GM04504 (cell line): ENCODE measurements at places on chromosomes 7 and 10.

DNA sequence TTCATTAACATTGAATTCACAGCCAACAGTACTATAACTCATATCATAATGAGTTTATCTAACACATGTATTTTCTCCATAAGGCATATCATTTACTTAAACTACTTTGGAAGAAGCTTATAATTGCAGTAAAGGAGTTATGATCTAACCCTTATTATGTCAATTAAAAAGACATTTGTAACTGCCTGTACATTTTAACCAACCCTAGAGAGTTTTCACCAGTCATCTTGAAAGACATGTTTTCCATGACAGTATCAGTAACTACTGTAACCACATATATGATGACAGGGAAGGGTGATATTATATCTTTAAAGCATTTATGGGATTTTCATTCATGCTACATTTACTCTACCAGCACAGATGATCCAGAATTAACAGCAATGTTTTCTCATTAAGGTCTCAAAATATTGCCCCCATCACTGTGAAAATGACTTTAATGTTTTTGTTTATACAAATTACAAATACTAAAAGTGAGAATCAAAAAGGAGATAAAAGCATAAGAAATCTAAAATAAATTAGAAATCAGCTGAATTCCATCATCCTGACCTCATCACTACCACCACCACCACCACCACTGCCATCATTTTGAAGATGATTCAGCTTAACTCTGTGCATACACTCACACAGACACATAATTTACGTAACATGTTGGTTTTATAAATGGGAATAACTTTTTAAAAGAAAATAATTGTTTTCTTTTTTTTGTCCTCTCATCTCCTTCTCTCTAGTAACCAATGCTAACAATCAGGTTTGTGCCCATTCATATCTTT, 53.6 kb downstream of the MKLN1 start:
- no peak for DNase-seq

GRCh38 chr7:16046041-16046440, 359.6 kb upstream of the MEOX2 start:
- DNase-seq, result no peak

DNA sequence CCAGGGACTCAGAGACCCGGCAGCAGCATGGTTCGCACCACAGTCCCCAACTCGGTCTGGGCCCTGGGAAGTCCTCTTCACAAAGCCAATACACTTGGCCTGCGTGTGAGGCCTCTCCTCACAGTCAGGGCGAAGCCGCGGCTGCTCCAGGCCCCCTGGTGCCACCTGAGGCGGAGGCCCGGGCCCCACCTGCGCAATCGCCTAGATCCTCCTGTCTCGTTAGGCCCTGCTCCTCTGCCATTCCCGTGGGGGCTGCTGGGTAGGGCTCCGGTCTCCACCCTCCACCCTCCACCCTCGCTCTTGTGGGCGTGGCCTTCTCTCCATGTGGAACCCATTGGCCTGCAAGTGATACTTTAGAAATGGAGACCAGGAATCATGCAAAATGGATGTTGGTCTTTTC, 553.3 kb downstream of the INHBA start:
- DNase-seq, result no peak

DNA sequence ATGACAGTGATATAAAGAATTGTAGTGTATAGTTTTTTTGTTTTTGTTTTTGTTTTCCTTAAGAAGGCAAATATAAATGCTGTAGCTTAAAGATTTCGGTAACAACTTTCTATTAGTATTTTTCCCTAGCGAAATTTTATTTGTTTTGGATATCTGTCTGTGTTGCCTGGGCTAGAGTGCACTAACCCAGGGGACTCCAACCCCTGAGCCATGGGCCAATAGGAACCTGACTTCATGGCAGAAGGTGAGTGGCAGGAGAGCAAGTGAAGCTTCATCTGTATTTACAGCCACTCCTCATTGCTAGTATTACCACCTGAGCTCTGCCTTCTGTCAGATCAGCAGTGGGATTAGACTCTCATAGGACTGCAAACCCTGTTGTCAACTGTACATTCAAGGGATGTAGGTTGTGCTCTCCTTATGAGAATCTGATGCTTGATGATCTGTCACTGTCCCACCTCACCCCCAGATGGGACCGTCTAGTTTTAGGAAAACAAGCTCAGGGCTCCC, 65.4 kb upstream of the CCAR1 start:
- DNase-seq, result no peak

DNA sequence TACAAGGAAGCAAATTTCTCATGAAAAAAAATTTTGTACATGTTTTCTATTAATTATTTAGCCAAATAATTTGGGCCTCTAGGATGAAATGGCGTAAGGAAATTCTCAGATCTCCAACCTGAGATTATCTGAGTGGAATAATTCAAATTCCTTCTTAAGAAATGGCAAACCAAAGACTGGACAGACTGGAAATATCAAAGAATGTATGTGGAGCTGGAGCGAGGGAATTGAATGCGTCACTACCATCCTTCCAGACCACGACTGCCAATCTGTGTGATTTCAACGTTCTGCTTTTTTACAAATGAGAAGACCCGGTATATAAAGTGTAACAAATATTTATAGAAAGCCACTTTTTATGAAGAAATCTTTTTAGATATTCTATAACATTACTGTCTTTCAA, 12.4 kb upstream of the BLNK start:
- no peak for DNase-seq

GRCh38 chr7:157633465-157634185, 296.8 kb downstream of the DNAJB6 start:
- no peak for DNase-seq

DNA sequence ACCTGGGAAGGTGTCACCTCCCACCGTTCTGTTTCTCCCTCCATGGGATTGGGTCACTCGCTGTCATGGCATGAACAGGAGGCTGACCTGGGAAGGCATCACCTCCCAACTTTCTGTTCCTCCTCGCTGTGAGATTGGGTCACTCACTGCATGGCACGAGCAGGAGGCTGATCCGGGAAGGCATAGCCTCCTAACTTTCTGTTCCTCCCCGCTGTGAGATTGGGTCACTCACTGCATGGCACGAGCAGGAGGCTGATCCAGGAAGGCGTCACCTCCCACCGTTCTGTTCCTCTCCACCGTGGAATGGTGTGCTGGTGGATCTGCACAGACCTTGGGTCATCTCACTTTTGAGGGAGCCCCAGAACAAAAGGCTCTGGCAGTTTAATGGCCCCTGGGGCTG, 239.2 kb upstream of the PRKCQ start:
- DNase-seq, result no peak

DNA sequence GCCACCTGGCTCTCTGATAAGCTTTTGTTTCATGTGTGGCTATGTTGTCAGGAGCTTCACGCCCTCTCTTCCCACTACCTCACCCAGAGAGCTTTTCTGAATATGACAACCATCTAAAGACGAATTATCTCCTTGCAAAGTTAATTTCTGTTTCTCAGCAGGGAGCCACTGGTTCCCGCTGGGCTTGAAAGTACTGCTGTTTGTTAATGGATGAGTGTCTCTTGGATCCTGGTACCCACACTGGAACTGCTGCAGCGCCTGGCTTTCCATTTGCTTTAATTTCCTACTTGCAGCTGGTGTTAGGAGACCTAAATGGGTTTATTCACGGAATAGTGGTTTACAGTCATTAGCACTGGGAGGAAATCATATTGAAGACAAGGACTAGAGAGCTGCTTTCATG, 267.9 kb upstream of the LRGUK start:
- no peak for DNase-seq

GRCh38 chr7:80520199-80520598, 8.3 kb upstream of the GNAT3 start:
- no peak for DNase-seq

DNA sequence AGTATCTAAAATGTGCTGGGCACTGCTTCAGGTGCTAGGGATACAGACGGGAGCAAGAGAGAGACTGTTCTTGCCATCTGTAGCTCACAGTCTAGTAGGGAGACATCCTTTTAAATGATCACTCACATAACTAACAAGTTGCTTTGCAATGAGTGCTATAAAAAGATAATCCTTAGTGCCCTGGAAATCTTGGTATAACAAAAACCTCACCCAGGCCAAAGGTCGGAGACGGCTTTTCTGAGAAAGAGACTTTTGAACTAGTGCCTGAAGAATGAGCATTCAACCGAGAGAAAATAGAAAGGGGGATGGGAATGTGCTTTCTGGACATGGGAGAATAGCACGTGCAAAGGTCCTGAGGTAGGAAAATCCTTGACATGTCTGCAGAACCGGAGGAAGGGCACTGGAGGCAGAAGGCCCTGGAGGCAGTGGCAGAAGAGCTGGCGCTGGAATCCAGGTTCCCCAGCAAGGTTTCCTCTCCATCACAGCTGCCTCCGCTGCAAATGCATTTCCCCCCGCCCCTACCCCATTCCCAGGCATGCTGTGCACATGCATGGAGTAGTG, 89.4 kb downstream of the COL13A1 start:
- DNase-seq, result no peak

DNA sequence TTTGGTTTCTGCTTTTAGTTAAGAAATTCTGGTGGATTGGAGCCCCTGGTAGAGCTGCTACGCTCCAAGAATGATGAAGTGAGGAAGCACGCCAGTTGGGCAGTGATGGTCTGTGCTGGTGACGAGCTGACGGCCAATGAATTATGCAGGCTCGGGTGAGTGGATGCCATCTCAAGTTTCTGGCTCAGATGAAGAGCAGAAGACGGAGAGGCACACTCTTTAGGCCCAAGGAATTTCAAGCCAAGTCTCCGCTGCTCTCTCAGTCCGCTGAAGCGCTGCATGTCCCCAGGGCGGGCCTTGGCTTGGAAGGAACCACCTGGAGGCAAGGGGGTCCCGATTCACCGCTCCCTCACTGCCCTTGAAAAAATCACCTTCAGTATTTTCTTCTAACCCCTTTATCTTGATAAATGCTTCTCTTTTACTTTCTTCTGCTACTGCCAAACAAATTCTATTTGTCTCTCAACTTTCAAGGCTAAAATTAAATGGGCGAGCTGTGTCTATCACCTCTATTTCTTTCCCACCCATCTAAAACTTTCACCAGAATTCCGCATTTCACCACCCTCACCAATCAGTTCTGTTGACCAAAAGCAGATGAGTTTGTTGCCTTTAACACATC, 74.2 kb downstream of the ARMC3 start:
- DNase-seq, result no peak

DNA sequence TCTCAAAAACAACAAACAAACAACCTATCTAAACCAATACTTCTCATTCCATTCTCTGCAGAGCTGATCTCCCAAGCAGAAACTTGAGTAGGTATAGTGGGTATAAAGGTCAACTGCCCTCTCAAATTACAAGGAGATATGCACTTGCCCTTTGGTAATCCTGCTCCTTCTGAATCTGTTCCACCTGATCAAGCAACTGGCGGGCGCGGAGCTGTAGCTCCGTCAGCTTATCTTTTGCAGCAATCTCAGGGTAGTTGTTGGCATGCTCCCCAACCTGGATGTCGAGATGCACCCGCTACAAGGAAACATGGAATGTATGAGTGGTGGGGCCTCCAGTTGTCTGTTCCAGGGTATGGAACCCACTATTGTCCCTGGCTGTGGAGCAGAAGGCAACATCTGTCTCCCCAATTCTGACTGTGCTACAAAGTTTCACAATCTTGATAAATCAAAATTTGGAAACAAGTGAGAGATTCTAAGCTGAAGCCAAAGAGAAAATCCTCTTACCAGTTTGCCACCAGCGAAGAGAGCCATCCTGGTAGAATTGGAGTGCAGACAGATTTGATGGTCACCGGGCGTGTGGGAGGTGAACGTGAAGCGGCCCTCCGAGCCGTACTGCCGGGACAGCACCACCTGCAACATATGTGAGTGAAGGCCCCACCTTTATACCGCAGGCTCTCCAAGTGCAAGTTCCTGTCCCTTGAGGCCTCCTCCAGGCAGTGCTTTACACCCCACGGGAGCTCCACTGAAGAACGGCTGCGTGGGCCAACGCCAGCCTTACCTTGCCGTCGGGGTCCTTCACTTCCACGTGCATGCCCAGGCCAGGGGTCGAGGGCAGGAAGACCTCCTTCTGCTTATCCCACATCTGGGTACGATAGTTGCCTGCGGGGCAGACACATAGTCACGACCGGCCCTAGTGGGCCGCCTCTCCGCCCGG, 819 bp downstream of the TMED4 start:
- DNase-seq, result no peak

DNA sequence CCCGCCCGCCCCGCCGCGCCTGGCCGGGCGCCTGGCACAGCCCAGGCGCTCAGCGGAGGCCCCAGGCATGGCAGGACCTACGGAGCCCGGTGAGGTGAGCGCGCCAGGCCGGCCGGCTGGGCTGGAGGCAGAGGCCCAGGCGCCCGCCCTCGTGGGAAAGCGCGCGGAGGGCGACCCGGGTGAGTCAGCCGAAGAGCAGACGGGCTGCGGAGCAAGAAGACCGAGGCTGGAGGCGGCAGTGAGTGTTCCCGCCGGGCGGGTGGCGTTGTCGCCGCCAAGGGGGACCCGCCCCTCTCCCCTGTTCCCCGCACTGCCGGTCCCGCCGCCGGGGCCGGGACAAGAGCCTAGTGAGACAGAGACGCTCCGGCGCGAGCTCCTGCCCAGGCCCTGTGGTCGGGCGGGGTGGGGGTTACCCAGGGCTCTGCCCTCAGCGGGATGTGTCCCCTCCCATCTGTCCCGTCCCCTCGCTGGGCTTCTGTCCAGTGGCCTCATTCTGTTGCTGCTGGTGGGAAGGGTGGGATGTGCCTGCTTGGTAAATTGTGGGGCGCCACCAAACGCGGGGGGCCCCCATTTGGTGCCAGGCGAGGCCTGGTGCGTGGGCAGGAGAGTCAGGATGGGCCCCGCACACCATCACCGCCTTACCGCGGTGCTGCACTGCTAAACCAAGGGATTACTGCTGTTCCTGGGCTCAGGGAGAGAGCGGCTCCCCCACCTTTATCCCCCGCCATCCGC, 17.0 kb upstream of the NODAL start:
- DNase-seq, result no peak

GRCh38 chr10:29569795-29570194, 65.0 kb downstream of the SVIL start:
- peak; percentile 32 for DNase-seq

DNA sequence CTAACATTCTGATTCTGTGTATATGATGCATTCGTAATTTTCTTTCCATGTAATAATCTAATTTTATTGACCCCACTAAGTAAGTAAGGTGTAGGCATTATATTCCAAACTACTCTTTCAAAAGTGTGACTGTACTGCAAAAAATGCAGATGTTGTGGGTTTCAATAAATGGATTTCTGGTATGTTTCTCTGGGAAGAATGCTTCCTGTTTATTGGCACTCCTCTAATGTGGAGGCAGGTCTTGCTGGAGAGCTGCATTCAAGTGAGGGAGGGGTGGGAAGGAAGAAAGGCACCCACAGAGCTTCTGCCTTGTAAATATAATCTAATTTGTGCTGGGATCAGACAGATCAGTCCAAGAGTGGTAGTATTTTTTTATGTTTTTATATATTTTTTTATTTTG, 23.9 kb downstream of the ST7 start:
- DNase-seq, result peak; percentile 11

DNA sequence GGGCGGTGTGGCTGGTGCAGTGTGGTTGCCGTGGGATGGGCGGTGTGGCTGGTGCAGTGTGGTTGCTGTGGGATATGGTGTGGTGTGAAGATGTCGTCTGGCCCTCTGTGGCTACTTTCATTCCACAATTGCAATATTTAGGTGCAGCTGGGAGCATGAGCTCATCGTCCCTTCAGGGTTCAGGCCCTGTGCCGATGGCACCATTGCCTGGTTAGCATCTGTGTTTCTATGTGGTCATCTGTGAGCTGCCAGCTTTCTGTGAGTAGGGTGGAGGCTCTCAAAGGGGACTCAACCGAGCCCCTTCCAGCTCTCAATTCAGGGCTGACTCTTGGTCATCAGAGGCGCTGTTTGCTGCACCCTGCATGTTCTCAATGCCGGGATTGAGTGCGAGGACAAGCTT, 3.6 kb downstream of the ADGRA1 start:
- DNase-seq, result no peak

- no peak for DNase-seq
These were observed 81.3 kb downstream of the ZNF467 start for GRCh38 chr7:149692056-149692455.
